Stimulated activated CD8-positive, alpha-beta memory T cell treated with anti-CD3 and anti-CD28 coated beads, Interleukin-15, amount 100 ng/mL, for 1 hour (primary cell): ENCODE measurements at places on chromosomes 1 and 21.

GRCh38 chr1:156748670-156749418 is 2.6 kb downstream of the HDGF start:
- DNase-seq, result no peak

- DNase-seq, result no peak
These were observed 174.8 kb downstream of the PLPP3 start for GRCh38 chr1:56404561-56405030.

DNA sequence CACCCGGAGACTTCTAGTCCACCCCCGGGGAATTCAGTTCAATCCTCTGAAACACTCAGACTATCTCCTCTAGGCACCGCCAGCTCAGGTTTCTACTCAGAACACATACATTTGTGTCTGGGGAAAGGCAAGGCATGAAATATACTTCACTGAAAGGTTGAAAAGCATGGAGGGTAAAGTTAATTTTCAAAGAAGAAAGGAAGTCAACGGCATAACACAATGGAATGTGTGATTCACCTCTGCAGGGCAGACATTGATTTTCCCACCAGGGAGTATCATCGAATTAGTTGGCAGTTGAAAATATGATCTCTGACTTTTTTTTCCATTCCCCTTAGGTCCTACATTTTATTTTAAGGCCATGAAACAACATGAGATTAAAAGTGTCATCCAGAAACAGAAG is 669.4 kb downstream of the SMYD3 start:
- DNase-seq, result no peak

- DNase-seq, result no peak
These were observed 33.5 kb upstream of the PIGV start for GRCh38 chr1:26754086-26754874.

DNA sequence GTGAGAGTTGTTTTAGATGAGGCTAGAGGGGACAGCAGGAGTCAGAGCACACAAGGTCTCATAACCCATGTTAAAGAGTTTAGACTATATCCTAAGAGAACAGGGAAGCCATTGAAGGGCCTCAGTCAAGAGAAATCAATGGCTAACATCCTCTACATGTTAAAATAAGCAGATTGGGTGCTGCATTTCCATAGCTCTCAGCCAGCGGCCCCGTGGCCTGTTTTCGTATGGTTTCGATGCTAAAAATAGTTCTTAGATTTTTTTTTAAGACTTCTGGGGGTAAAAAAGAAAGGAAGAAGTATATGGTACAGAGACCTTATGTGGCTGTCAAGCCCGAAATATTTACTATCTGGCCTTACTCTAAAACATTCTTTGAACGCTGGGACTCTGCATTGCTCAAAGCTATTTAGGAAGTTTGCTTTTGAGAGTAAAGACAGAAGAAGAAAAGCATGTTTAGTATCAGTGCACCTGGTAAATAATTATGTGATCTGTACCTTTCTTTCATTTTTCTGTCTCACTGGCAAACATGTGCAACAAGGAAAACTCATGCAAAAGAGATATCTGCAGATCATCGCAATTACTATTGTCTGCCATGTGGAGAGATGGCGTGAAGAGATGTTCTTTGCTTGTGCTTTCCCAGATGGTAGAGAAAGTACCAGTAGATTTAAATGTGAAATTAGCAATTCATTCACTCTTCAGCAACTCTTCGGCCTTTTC is 8.4 kb downstream of the PDIK1L start:
- DNase-seq, result no peak

GRCh38 chr1:183058851-183059502 is 35.8 kb downstream of the LAMC1 start:
- no peak for DNase-seq

DNA sequence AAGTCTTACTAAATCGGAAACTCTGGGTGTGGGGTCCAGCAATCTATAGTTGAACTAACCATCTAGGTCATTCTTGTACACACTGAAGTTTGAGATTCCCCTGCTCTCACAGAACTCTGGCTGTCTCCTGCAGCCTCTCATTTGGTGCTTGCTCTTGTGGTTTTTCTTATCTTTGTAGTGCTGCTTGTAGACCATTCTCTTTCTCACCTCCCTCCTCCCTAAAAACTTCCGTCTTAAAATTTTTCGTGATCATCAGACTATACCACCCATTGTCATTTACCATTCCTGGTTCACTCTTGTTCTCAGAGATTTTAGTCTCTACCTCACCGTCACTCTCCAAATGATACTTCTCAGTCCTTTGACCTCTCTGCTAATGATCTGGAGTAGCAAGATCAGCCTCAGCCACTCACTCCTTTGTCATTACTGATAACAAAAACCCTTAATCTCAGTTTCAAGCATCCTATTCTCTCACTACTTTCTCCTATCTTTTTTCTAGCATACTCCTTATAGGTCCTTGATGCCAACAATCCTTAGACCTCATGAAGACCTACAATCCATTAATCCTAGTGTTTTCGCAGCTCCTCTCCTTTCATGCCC is 13.0 kb upstream of the EPHX4 start:
- DNase-seq, result no peak

DNA sequence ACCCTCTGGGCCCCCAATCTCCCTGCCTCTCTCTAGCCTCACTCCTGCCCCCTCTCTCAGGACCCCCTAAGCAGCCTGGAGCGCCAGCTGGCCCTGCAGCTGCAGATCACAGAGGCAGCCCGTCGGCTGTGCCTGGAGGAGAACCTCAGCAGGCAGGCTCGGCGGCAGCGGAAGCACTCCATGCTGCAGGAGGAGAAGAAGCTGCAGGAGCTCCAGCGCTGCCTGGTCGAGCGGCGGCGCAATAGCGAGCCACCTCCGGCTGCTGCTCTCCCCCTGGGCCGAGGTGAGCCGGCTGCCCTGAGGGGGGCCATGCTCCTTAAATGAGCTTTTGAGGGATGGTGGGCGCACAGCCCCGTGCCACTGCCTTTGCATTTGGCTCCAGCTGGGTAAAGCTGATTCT is 6.2 kb downstream of the INAVA start:
- no peak for DNase-seq

GRCh38 chr1:160954158-160955104 is at the start of gene ITLN2:
Gene ITLN2 (minus strand): TSS chr1:160954809. CDS start chr1:160954741, 68 bp downstream.
- DNase-seq, result peak; percentile 2

- DNase-seq, result no peak
These were observed 6.0 kb upstream of the LINGO4 start for GRCh38 chr1:151811181-151811580.
